Stimulated activated naive CD4-positive, alpha-beta T cell treated with Interleukin-2 at 50 U/mL for 16 hours (primary cell): ENCODE measurements at places on chromosomes 2 and 18.

DNA sequence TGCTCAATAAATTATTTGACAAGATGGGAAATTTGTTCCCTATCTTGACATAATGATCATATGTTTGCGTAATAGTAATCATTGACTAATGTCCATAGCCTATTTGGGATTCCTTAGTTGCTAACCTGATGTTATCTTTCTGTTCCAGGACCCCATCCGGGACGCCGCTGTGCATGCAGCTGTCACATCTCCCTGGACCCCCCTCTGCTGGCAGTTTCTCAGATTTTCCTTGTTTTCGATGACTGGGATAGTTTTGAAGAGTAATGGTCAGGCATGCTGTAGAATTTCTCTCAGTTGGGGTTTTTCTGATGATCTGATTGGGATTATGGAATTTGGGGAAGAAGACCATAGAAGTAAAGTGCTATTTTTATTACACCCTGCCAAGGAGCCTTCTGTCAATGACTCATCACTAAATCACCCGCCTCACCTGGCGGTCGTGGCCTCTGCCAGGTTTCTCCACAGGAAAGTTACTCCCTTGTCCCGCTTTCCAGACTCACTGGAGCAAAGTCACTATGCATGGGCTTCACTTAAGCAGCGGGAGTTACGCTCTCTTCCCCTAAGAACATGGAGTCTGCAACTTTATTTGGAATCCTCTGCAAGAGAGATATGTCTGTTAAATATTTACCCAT, 19.9 kb upstream of the TMEM18 start:
- no peak for DNase-seq

DNA sequence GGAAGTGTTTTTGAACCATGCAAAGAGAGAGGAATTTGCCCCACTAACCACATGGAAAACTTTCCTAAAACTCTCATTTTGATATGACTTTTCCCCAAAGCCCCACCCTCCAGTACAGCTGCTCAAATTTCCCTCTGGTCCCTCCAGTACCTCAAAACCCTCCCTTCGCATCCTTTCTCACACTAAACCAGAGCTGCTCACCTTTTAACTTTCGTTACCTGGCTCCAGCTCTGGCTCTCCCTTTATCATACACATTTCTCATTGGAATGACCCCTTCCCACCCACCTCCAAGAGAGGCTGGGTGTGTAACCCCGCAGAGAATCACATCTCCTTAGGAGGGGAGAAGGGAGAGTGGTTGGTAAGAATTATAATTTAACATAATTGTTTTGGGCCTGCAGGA, 86.8 kb upstream of the NDUFV2 start:
- DNase-seq = no peak

- DNase-seq = no peak
These were observed 106.0 kb downstream of the KIAA1328 start for GRCh38 chr18:36934884-36935283.

GRCh38 chr2:37797081-37797480, 125.6 kb upstream of the CDC42EP3 start:
- DNase-seq = no peak

GRCh38 chr2:113842919-113843736, 46.8 kb upstream of the ACTR3 start:
- no peak for DNase-seq

DNA sequence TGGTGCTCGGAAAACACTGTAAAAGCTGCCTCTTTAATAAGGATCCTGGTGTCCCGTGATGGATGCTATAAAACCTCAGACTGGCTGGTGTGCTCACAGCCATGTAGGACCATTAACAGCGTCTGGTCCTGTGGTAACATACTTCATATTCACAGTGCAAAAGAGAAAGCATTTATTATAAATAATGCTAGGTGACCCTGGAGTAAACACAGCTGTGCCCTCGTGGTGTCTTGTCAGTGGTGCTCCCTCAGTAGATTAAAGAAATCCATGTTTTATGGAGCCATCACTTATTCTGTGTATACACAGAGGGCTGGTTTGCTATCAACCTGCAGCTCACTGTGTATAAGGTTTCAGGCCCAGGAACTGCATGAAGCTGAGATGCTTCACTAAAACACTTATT, 106.9 kb downstream of the CDK15 start:
- no peak for DNase-seq

- no peak for DNase-seq
These were observed 7.8 kb downstream of the MERTK start for GRCh38 chr2:111905990-111906735.

DNA sequence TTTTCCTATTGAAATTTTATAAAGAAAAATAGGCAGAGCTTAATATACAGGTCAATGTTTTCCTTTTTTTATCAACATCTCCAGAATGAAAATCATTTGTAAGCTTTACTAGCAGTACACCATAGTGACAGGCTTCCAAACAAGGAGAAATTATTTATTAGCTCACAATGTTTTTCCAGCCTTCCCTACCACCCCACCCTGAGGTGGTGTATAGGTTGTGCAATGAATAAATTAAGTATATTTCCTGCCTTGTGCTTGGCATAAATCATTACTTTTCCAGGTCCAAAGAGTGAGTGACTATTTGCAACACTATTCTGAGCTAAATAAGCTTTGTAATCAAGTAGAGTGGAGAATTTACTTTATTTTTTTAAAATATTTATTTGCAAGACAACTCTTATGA, 876.2 kb upstream of the POU3F3 start:
- no peak for DNase-seq

- DNase-seq = peak; percentile 11
These were observed at the start of gene LAMA3 for GRCh38 chr18:23689031-23689615. TSS of gene LAMA3 (plus strand) at chr18:23689453. CDS start at chr18:23689684, 231 bp downstream.

GRCh38 chr18:43275546-43275945, 1.7 kb downstream of the SYT4 start:
- DNase-seq = no peak

- no peak for DNase-seq
These were observed 26.1 kb upstream of the WIPF1 start for GRCh38 chr2:174623690-174624089.

- no peak for DNase-seq
These were observed 58.8 kb upstream of the SLC38A11 start for GRCh38 chr2:165013944-165014619.

GRCh38 chr2:233290051-233290845, 17.4 kb upstream of the SAG start:
- DNase-seq = no peak

GRCh38 chr2:69559442-69560146, 83.9 kb downstream of the AAK1 start:
- DNase-seq = no peak

DNA sequence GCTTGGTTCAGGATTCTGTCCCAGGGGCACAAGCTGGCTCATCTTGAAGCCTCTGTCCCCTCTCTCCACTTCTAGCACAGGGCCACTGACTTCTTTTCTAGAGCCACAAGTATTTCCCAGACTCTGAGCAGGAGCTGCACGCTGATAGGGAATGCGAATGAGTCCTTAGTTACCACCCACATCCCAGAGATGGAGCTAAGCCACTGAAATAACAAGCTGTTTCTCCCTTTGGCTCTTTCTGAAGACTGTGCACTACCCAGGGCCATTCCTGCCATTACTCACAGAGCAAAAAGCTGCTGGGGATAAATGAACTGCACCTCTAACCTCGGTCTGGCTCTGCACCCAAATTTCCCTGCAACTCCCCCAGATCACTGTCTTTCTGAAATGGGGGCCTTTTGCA, 70.6 kb downstream of the TSN start:
- DNase-seq = no peak

GRCh38 chr2:199228887-199229819, 228.6 kb downstream of the SATB2 start:
- peak; percentile 21 for DNase-seq

DNA sequence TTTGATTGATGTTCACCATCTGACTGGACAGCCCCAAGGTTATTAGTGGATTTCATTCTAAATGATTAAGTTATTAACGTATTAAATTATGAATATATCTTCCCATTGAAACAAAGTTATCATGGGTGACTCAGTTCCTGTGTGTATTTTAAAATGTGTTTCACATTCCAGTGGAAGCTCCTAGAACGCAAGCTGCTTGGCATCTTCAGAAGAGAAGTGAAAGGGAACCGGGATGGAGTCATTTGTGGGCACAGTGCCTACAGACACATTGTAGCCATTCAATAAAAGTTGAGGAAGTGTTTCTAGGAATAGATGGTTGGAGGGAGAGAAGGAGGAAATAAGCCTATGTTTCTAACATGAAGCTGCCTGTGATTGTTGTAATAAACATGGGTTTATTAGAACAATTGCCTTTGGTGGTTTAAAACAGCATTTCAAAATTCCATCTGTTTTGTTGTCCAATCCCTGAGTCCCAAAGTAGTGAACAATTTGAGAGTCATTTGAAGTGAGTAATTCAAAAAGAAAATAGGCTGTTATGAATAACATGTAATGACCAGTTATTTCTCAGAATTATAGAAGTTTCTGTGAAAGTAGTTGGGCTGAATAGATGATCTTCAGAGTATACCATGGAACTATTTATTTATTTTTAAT, 143.5 kb downstream of the PKP4 start:
- no peak for DNase-seq

- no peak for DNase-seq
These were observed 455.7 kb downstream of the TSN start for GRCh38 chr2:122210898-122211856.

GRCh38 chr2:5691985-5692529, at the start of gene SOX11:
TSS of gene SOX11 (plus strand) at chr2:5692384. CDS start at chr2:5692722, 338 bp downstream.
- DNase-seq = no peak

GRCh38 chr2:95031076-95031725, 5.7 kb downstream of the MAL start:
- no peak for DNase-seq

- no peak for DNase-seq
These were observed 154.4 kb upstream of the SMAD2 start for GRCh38 chr18:48084858-48085257.

GRCh38 chr2:18722101-18722500, 132.7 kb upstream of the NT5C1B start:
- DNase-seq = no peak

DNA sequence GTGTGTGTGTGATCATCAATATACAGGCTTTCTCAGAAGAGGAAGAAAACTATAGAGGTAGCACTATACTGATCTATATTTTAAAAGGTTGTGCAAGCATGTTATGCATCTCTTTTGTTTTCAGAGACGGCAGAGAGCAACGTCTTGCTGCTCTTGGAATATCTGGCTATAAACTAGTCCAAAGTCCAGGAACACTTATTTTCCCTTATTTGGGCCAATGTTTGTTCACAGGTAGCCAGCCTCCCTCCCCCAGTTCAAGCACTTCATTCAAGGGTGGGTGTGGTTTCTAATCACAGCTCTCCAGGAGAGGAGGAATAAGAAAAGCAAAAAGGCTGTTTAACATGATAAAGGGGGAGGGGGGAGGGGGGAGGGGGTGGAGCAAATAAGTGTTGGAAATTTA, 4.2 kb downstream of the FZD5 start:
- no peak for DNase-seq

- no peak for DNase-seq
These were observed 26.5 kb downstream of the EIF4E2 start for GRCh38 chr2:232576995-232577394.

DNA sequence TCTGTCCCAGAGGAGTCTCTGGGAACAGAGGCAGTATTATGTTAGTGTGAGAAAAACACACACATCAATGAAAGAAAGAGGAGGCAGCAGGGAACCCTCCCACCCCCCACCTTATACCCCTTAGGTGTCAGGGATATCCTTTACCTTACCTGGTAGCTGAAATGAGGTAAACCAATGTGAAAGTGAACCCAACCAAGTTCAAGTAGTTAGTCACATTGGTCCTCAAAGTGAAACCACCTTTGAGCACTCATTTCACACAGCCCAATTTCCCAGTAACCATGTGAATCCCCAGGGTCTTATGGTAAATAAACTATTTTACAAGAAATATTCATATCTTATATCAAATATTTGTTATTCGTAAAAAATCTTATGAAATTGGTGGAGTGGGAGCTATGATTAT, 377.8 kb downstream of the LRATD1 start:
- no peak for DNase-seq

- DNase-seq = no peak
These were observed 82.4 kb downstream of the RTP5 start for GRCh38 chr2:241951920-241952319.

- DNase-seq = no peak
These were observed 101.1 kb downstream of the KLHL29 start for GRCh38 chr2:23485841-23486683.

- no peak for DNase-seq
These were observed 281.8 kb downstream of the GULP1 start for GRCh38 chr2:188573453-188573852.

GRCh38 chr2:70089983-70090525, 2.8 kb downstream of the PCBP1 start:
- no peak for DNase-seq

DNA sequence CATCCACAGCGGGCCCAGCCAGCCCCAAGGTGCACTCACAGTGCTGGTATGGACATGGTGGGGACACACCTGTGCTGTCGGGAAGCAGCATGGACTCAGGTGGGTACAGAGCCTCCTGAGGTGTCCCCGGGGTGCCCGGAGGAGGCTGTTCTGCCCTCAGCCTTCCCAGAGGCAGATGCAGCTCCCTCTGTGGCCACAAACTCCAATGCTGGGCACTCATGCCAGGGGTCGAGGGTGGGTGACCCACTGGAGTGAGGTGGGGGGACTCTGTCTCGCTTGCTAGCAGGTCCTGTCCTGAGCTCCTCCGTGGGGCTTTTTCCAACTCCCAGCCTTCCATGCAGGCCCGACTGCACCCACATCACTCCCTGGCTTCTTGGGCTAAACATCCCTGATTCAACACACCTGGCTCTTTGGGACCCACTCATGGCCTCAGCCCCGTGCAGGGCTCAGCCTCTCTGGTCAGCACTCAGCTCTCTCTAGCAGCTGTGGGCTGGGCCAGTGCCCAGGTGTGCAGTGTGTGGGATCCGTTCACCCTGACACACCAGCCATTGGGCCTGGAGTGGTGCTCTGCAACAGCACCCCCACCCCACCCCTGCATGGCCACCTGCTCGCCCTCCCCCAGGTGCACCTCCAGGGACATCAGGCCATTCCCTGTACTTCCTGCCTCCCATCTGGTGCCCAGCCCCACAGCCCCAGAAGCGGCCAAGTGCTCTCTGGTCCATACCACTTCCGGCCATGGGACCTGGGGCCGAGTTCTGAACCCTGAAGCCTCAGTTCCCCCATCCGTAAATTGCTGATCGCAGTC, 16.0 kb downstream of the RAMP1 start:
- no peak for DNase-seq

GRCh38 chr2:218393750-218394290, 5.8 kb upstream of the CTDSP1 start:
- DNase-seq = no peak

DNA sequence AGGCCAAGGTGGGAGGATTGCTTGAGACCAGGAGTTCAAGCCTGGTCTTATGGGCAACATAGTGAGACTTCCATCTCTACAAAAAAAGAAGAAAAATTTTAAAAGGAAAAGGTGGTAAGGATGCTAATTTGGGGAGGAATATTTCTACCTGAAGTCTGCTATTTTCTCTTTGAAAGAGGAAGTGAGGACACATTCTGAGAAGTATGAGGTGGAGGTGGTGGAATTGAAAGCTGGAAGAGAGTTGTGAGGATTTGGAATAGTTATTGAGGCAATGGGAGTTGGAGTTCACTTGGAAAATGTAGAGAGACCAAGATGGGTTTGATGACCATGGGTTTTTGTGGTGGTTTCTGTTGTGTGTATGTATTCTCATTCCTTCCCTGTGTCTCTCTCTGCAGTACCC, 29.3 kb downstream of the EML4 start:
- DNase-seq = no peak
